Right lung (tissue), 10 donors: ENCODE measurements at places on chromosomes 1 and 21. TPM values are rescaled to one million over a fixed set of nuclear protein-coding genes. Genes with fewer than 3 reads are reported as not detected.

The MYOC gene
- polyA plus RNA-seq: 7.6 TPM

The FAM167B gene
- polyA plus RNA-seq: 5.9 TPM

- no peak for DNase-seq
These were observed 46.4 kb downstream of the TTC39A start for GRCh38 chr1:51283979-51284378.

- DNase-seq: no peak
These were observed 7.8 kb downstream of the ZBTB7B start for GRCh38 chr1:155010211-155010918.

DNA sequence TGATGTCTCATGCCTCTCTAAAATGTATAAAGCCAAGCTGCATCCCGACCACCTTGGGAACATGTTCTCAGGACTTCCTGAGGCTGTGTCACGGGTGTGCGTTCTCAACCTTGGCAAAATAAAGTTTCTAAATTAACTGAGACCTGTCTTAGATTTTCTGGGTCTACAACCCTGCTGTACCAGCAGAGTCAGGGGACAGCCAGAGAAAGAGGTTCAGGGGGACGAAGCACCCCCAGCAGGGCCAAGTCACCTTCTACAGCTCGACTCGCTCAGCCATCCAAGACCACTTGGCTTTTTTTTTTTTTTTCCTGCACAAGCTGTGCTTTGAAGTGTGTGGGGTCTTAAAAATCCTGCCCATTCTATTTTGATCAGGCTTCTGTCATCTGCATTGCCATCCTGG is 28.5 kb upstream of the PDE9A start:
- no peak for DNase-seq

GRCh38 chr1:96580920-96581319 is 140.7 kb upstream of the PTBP2 start:
- no peak for DNase-seq

GRCh38 chr1:178275049-178275448 is 181.1 kb downstream of the RASAL2 start:
- no peak for DNase-seq

DNA sequence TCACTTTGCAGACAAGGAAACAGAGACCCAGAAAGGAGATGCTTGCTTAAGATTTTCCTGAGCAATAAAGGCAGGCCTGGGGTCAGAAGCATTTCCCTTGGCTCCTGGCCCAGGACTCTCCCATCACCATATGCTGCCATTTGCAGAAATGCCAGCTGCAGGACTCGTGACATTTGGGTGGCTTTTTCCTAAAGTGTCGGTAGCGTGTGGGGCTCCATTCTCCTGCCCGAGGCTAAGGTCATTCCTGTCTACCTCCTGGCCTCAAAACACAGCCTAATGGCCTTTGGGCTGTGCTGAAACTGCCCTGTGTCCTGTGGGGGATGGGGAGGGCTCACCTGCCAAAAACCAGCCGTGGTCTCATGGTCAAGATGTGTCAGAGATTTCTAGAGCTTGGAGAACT is 216.1 kb upstream of the EDN2 start:
- DNase-seq: no peak
